ENCODE measurements at places on chromosomes 12 and 14.

- DNase-seq = no peak
These were observed 38.5 kb upstream of the KCNK13 start for GRCh38 chr14:90023176-90023896.

GRCh38 chr14:22177870-22178269 lies 411.2 kb downstream of the DAD1 start:
- peak; percentile 8 for DNase-seq

DNA sequence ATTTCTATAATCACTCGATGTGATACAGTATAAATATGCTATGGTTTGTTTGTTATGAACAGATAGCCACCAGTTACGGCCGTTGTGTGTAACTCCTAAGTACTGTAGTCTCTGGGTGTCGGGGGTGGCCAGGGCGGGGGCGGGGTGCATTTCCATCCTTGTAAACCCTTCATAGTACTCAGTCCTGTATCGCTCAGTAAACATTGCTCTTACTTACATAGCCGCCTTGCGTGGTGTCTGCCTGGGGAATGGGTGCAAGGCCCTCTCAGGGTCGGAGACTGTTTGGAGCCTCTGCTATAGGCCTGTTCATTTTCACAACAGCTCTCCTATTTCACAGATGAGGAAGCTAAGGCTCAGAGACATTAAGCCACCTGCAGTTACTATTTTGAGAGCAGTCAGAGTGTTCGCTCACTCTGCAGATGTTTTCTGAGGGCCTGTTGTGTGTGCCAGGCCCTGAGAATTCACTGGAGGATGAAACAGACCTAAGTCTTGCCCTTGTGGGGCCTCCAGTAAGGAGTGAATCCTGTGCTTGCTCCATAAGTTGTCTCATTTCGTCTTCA lies 42.5 kb downstream of the JDP2 start:
- no peak for DNase-seq

DNA sequence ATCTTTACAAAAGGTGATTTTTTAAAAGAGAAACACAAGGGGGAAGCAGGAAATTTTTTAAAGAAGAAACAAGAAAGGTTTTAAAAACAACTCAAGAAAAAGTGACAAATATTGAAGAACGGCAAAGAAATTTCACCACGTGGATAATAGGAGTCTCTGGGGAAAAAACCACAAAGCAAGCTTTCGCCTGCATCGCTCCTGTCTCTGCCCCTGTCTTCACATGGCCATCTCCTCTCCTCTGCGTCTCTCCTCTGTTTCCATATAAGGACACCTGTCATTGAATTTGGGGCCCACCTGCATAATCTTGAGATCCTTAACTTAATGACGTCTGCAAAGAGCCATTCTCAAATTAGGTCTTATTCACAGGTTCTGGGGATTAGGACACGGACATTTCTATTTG lies 175.8 kb downstream of the ETV6 start:
- no peak for DNase-seq

GRCh38 chr14:90681929-90682328 lies 134.3 kb downstream of the TTC7B start:
- no peak for DNase-seq

DNA sequence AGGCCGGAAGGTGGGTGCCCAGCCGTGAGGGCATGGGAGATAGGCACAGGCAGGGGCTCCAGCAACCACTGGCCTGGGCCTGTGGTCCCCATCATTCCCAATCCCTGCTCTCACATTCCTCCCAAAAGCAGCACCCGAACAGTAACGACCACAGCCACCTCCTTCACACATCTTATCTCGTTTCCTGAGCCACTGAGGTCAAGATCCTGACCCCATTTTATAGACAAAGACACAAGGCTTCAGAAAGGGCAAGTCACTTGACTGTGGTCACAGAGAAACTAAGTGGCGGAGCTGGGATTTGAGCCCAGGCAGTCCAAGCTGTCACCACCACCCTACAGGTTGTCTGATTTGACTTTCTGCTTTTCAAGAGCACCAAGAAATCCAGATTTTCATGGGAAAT lies 38.9 kb downstream of the DTX1 start:
- DNase-seq = no peak

DNA sequence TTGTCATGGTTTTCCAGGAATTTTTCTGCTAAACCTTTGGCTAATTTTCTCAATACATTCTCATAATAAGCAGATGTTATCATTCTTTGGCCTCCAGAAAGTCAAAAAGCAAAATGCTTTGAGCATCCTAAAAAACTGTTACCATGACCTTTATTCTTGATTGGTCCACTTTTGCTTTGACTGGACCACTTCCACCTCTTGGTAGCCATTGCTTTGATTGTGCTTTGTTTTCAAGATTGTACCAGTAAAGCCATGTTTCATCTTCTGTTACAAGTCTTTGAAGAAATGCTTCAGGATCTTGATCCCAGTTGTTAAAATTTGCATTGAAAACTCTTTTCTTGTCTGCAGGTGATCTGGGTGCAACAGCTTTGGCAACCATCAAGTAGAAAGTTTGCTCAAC lies 180.1 kb downstream of the DUSP6 start:
- no peak for DNase-seq

DNA sequence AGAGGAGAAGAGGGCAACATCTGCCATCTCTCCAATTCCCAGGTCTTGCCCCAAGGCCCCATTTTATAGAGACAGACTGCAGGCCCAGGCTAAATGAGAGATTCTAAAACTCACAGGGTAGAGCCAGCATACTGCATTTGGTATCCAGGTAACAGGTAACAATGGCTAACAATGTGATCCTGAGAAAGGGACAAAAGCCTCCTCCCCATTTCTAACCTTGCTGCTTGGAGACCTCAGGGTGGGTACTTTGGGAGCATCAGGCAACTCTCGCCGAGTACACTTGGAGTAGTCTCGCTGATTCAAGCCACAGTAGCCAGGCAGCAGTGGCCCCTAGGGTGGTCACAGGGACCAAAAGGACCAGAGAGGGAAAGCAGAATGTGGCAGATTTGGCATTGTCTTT lies 162.6 kb upstream of the PLEKHA5 start:
- no peak for DNase-seq

GRCh38 chr14:22606380-22606779 lies 8.3 kb downstream of the ABHD4 start:
- no peak for DNase-seq

- DNase-seq = no peak
These were observed 102.1 kb upstream of the DAAM1 start for GRCh38 chr14:59086241-59086882.

DNA sequence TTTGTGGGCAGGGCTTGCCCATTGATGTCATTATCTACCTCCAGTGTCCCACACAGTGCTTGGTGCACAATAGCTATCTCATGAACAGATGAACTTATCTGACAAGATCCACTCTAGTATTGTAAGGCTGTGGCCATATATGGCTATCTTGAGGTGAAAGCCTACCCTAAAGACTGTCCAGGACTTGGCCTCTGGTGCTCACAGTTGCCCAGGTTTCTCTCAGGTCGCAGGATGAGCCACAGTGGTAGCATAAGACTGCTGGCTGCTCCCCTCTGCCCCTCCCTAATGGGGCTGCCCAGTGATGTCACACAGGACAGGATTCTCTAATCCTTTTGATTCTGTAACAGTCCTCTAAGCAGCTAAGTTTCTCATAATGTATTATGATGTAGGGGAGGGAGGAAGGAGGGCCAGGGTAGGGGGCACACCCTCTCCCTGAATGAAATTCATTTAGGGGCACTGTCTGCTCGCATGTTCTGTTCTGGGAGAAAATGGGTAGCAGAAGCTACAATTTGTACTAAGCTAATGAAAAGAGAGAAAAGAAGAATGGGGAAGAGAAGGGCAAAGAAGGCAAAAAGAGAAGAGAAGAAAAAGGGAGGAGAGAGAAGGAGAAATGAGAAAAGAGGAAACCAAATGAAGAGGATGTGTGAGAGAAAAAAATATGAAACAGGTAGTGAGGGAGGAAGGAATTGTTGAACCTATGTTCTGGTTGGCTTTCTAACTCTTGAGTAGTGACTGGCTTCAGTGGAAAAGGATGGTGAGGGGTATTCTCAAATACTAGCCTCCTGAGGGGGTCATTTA lies 3.4 kb upstream of the PPM1A start:
- DNase-seq = no peak

DNA sequence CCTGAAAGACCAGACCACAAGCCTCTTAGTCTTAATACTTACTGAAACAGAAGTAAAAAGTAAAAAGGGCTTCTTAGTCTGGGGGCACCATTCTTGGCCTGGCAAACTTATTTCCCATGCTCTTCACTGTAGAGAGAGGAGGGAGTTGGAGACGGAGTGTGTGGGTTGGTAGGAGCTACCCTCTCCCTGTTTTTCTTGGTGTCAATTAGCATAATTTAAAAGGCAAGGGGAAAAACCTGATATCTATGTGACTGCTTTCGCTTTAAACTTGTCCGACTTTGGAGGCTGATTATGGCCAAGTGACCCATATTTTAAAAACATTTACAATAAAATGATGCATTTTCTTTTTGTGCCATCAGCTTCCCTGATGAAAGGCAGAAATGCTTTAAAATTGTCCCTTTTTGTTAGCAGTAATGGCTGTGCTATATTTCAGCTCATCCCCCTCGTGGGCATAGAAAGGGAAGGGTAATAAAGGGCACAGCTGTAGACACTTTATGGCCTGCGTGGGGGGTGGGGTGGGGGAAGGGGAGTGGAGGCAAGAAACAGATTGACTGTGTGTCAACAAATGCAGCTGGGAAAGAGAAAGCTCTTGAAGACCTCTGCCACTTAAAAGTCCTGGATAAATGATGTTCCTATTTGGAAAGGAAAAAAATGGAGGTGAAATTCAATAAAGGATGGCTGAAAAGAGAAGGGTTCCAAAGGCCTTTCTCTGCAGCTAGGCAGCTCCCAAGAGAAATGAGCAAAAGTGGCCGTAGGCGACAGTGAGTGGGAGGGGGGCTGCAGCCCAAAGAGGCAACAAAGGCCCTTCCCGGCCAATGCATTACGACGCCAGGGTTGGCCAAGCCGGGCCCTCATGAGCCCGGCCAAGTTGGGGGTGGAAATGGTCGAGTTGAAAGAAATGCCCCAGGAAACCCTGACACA lies 57.5 kb upstream of the TMEM263 start:
- no peak for DNase-seq

DNA sequence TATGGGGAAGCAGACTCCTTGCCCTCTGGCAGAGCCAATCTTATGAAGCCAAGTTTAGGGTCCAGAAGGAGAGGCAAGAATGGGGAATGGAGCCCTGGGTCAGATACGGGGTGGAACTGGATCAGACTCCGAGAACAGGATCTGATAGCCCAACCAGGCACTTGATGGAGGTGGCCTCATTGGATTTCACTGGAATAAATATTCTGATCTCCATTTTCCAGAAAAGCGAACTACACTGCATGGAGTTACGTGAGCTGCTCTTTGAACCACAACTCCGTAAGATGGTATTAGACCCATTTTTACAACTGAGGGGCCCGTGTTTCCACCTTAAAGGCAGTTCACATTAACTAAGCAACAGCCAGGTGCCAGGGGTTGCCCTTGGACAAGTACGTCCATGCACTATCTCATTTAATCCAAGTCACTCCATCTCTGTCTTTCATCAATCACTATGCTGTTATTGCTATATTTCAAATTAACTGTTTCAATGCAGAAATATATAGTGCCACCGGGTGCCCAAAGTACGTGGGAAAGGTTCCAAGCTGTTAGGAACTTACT lies 155.2 kb downstream of the BCL11B start:
- no peak for DNase-seq

DNA sequence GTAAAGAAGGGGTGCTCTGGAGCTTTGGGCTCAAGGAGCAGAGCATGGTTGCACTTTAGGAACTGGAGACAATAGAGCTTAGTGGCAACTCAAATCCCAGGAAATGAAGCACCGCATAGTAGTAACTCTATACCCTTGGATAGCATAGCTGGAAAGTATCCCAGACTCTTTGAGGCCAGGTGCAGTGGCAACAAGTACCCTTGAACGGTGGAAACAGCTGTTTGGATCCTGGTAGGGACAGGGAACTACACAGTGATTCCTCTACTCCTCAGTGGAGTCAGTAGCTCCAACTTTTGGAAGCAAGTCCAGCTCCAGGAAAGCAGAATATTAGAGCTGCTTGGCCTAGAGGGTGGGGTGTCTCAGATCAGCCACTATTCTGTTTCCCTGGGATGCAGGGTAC lies 129.0 kb upstream of the WSCD2 start:
- DNase-seq = no peak

DNA sequence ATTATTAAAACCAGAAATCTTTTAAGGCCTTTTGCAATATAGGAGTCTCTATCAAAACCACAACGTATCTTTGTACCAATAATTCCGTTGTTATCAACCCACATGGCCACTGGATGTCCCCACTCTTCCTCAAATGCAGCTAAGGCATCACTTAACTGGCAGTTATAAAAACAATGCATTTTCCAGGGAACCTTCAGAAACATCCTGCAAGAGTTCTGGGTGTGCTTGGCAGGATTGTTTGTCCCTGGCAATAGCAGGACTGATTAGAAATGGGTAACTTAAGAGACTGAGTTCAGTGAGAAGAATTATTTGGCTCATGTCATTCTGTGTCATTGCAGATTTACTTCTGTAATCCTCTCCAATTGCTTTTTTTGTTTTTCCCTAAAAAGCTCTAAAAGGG lies 112.0 kb downstream of the SLC15A5 start:
- DNase-seq = no peak

- DNase-seq = no peak
These were observed 171.5 kb downstream of the NUAK1 start for GRCh38 chr12:105967038-105967776.

DNA sequence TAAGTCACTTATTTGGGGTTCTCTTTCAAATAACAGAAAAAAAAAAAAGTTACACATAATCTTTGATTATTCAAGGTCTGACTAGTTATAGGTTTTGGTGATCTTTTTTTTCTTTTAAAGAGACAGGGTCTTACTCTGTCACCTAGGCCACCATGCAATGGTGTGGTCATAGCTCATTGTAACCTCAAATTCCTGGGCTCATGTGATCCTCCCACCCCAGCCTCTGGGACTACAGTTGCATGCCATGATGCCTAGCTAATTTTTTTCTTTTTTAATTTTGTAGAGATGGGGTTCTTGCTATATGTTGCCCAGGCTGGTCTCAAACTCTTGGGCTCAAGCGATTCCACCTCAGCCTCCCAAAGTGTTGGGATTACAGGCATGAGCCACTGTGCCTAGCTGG lies 56.5 kb upstream of the CFL2 start:
- DNase-seq = no peak

DNA sequence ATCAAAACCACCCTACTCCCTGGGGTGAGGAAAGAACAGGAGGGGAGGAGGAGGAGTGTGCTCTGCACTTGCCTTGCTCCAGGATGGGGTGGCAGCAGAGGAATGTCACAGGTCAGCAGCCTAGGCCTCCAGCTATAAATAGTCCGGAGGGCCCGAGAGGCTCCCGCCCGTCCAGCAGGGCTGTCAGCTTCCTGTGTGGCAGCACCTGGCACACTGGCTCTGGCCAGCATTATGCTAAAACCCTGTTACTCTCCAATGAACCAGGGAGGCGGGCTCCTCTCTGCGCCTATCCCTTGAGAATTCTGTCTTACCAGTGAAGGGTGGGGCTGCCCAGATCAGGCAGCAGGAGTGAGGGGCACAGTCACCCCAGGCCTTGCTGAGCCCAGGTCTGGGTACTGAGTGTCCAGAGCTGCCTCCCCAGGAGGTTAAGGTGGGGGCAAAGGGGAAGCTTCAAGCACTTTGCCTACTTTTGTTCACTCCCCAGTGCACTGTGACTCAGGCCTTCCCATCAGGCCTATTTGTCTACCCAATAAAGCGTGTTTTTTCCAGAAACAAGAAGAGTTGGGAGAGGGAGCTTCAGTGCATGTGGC lies 1.2 kb upstream of the COX14 start:
- no peak for DNase-seq
